Fibroblast of mammary gland (primary cell): ENCODE measurements at places on chromosomes 4 and X.

GRCh38 chr4:176641237-176641636 lies 151.5 kb downstream of the VEGFC start:
- DNase-seq = peak; percentile 30

- DNase-seq = peak; percentile 97
Observed at GRCh38 chrX:2707334-2707760, 16.3 kb downstream of the CD99 start.

- DNase-seq = peak; percentile 51
Observed at GRCh38 chr4:82201805-82202641, 171.8 kb downstream of the HNRNPD start.

DNA sequence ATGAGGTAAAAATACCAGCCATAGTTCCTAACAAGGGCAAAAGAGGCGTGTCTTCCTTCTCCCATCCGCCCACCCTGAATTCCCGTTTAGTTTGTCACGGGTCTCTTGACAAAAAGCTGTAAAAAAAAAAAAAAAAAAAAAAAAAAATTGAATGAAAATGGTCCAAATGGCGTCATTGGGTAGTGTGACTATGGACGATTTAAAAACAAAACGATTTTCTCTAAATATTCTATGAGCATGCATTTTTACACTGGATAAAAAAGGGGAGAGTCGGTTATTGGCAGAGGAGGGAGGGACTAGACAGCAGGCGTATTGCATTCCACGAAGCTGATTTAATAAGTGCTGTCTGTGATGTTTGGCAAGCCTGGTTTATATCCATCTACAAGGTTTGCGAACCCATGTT lies at the start of gene FAM133A:
Gene FAM133A, plus strand, starts transcription at position 338 of the 403 bp plus-strand sequence. CDS start 35,214 bp downstream, outside the sequence.
- DNase-seq = peak; percentile 61

DNA sequence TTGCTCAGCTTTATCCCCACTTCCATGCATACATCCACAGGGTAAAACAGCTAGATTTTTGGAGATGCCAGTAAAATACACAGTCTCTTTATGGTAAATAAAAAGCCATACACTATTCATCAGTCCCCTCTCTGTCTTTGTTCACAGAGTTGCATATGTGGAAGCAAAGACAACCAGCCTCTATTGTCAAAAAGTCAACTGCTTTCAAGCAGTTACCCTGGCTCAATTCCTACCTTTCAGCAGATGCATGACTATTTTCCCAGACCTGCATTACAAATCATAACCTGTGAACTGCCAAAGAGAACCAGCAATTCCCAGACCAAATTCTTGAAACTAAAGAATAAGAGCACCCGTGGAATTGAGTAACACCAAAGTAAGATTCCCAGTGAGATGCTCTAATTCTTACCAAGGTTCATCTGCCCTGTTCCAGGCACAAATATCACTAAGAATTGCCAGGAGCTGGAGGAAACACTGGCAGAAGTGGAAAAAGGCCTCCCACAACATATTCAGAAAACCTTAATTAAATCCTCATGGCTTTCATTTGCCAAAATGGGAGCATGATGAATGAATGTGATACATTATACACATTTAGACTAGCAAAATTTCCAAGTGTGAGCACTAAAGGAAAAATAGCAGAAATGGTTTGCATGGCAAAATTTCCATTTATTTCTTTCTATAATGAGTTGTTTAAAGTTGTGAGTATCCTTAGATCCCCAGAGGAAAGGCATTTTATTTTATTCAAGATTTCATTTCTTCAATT lies 391.2 kb upstream of the ADGRL3 start:
- no peak for DNase-seq

GRCh38 chr4:87100168-87100567 lies 120.2 kb downstream of the KLHL8 start:
- no peak for DNase-seq

DNA sequence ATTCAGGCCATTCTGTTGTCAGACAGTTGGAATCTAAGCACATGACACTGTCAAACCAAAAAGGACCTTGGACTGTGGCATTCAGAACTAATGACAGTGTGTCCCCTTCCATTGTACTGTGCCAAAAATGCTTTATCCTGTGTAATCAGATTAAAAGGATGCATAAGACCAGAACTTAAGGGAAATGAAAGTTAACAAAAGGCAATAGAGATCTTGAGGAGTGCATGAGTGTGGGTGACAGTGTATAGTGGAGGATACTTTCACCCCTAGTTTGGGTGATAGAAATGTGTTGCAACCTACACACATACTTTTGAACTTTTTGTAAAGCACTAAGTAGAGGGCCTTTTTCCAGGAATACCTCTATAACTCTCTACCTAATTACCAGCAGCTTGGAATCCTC lies 4.5 kb downstream of the CYSLTR1 start:
- no peak for DNase-seq

DNA sequence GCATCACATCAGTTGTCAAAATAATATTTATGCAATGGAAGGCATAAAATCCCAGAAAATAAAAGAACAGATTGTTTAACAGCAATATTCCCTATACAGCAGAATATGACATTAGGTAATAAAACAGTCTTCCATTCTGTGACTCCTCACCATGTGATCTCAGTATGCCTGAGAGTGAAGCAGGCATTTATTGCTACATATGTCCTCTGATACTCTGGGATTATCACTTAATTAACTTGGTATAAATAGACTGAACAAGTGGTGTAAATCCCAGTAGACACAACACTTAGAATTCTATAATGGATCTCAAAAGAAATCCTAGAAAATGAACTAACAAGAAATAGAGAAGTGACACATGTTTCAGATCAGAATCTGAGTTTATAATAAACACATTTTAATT lies 841.3 kb downstream of the PDHA2 start:
- DNase-seq = no peak

GRCh38 chr4:81166458-81167160 lies 48.4 kb downstream of the PRKG2 start:
- DNase-seq = peak; percentile 69

- no peak for DNase-seq
Observed at GRCh38 chr4:185654311-185654710, 119.0 kb upstream of the PDLIM3 start.

DNA sequence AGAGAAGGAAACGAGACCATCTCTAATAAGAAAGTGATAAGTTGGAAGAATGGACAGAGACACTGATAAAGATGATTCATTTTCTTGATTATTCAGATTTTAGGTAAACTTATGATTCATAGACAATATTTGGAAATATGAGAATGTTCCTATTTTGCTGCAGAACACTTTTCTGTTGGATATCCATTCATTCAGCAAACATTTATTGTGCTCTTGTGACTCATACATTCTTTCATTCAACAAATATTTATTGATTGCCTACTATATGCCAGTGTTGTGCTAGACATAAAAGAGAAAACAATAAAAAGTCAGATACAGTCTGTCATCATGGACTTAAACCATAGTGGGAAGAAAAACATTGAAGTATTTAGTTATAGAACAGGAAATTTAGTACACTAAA lies 1232.0 kb downstream of the STIM2 start:
- no peak for DNase-seq

- DNase-seq = no peak
Observed at GRCh38 chrX:73965833-73966232, 338.1 kb upstream of the ZCCHC13 start.

GRCh38 chrX:125003746-125004446 lies 315.8 kb upstream of the TEX13C start:
- no peak for DNase-seq

GRCh38 chrX:45771114-45771513 lies 570.4 kb upstream of the DIPK2B start:
- DNase-seq = peak; percentile 97

- peak; percentile 79 for DNase-seq
Observed at GRCh38 chr4:186676531-186677161, 47.0 kb downstream of the FAT1 start.

GRCh38 chr4:14177987-14178386 lies 550.5 kb upstream of the BOD1L1 start:
- no peak for DNase-seq

DNA sequence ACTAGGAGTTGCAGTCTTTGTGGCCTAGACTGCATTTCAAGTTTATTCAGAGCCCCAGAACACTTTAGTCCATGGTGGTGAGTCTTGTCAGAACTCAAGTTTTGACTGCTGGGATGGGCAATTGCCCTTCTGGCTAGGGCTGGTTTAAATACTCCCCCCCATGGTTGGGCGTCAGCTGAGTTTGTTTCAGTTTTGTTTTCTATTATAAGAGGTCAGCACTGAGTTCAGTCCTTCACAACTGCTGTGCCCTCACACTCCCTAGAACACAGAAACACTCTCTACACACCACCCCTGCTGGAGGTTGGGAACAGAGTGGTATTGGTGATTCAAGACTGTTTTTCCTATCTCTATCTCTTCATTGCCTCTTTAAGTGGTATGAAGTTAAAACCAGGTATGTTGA lies 217.0 kb downstream of the GUCY2F start:
- no peak for DNase-seq

GRCh38 chr4:169922632-169923276 lies 103.4 kb downstream of the MFAP3L start:
- DNase-seq = peak; percentile 23

DNA sequence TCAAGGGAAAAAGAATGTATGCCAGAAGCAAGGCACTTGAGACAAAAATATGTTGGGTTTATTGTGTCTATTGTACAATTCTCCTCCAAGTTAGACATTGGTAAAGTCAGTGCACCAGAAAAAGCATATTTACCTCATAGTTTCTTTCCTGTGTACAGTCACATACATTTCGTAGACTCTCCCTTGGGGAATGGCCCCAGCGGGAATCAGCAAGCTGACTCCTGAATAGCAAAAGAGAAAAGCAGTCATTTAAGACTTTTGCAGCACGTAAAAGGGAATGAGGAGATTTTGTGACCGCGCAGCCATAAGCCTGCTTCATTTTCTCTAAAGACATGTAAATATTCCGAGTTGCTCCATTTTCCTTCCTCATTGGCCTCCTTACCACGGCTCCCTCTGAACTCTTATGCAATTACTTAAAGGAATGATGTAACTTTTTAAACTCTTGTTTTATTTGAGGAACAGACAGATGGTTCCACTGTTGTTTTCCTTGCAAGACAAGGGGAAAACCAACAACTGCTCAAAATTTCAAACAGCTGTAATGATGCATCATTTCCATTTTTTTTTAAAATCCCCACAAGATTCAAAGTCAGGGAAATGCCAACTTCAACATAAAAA lies 332.7 kb downstream of the UNC5C start:
- DNase-seq = peak; percentile 58

DNA sequence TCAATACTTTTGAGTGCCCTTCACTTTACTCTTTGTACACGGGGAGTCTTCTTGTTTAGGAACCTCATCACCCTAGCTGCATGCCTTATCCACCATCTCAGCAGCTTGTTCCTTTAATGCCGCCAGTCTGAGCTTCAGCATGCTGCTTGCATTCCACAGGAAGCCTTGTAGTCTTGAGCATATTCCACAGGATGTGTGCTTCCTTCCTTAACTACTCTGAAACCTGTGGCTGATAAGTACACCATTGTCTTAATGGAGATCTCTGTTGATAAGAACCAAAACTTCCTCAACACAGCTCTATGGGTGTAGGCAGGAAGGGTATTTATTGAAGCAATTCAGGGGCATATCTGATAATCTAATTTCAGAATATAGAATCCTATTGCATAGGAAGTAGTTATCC lies 24.4 kb upstream of the CCNI start:
- DNase-seq = no peak

DNA sequence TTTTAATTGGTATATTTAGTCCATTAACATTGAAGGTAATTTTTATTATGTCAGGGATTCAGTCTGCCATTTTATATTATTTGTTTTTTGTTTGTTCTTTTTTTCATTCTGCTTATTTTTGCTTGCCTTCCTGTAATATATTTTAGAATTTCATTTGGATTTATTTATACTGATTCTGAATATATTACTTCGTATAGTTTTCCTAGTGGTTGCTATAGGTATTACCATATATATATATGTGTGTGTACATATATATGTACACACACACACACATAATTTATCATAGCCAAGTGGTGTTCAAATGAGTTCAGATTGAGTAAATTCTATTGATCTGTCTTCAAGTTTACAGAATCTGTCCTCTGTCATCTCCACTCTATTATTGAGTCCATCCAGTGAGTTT lies 11.2 kb downstream of the CITED1 start:
- DNase-seq = no peak

GRCh38 chr4:168685136-168685809 lies 188.4 kb downstream of the PALLD start:
- no peak for DNase-seq

DNA sequence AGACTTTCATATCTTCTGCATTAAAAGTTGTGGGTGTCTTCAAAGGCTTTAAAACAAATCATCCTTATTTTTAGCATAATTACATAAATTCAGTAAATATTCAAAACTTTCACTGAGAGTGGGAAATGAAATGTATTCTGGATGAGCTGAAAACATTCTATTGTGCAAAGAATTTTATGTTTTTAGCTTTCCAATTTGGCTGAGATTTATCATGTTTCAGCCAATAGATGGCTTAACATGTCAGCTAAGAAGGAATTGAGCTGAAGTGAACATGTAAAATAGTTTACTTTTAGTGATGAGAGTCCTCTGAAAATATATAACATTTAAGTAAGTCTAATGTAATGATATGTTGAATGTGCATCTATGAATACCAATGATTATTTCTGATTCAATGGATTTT lies 213.5 kb upstream of the GIMD1 start:
- DNase-seq = no peak

DNA sequence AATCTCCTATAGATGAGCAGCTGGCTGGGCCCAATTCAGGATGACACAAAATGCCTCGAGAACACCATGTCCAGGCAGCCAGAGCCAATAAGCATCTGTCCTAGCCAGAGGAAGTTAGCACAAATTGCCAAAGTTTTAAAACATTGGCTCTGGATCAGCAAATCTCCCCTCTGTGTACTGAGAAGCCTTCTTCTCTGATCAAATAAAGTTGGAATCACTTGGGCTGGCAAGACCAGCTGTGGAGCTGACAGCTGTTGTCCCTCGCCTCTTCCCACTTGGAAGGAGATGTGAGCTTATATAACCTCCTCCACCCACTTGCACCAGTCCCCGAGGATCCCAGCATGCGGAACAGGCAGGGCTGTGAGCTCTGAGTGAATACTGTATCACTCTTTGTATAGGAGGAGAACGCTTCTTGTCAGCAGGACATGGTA lies 183.9 kb downstream of the OPHN1 start:
- peak; percentile 51 for DNase-seq

GRCh38 chrX:2342874-2343273 lies 157.9 kb downstream of the DHRSX start:
- peak; percentile 43 for DNase-seq

DNA sequence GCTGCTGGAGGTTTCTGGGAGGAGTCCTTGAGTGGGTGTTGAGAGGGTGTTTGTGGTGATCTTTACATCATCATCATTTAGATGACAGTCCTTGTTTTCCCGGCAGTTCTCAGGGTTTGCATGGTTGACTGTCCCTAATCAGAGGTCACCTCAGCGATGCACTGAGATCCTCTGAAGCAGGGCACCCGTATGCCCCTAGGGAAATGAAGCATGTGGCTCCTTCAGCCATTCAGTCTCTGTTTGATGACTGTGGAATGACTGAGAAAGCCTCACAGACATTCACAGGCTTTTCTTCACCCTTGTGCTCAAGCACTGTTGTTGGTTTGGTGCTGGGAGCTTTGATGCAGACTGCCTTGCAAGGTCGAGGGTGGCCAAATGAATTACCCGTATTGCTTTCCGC lies 474.7 kb downstream of the SPRY1 start:
- no peak for DNase-seq

GRCh38 chr4:57094832-57095223 lies 15.4 kb downstream of the IGFBP7 start:
- peak; percentile 75 for DNase-seq

- peak; percentile 38 for DNase-seq
Observed at GRCh38 chr4:47287735-47288134, 175.8 kb downstream of the COMMD8 start.

- no peak for DNase-seq
Observed at GRCh38 chr4:40875507-40876150, 125.9 kb downstream of the NSUN7 start.

- no peak for DNase-seq
Observed at GRCh38 chr4:13968723-13969122, 341.2 kb upstream of the BOD1L1 start.
